Hematopoietic multipotent progenitor cell treated with erythropoietin and hydrocortisone succinate and interleukin-3 and kit ligand, for 8 days (in vitro differentiated cells): ENCODE measurements at places on chromosomes 7 and 10.

- DNase-seq, result no peak
Measured at GRCh38 chr10:33067917-33068316, 109.9 kb upstream of the ITGB1 start.

GRCh38 chr10:15035385-15036301 is 8.1 kb upstream of the OLAH start:
- DNase-seq, result peak; percentile 16

GRCh38 chr7:50456371-50457123 is 6.4 kb upstream of the FIGNL1 start:
- peak; percentile 31 for DNase-seq

DNA sequence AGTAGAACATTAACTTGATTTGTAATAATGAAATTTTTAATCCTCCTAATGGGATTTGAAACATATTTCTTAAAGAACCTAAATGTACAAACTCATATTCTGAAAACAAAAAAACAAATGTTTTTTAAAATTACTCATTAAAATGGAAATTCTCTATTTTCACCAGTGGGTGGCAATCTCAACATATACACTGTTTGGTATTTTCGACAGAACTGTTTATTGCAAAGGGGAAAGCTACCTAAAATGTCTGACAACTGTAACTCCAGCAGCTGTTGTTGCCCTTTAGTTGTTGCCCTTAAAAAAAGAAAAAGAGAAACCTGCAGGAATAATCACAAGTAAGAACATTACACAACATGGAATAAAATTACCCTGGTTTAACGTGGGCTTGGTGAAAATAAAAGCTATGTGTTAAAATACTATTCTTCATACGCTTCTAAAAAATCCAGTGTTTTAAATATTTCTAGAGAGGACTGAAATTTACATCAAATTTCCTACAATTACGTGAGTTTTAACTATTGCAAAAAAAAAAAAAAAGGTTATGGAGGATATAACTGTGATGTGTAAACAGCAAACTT is 54.5 kb downstream of the COL1A2 start:
- peak; percentile 53 for DNase-seq

DNA sequence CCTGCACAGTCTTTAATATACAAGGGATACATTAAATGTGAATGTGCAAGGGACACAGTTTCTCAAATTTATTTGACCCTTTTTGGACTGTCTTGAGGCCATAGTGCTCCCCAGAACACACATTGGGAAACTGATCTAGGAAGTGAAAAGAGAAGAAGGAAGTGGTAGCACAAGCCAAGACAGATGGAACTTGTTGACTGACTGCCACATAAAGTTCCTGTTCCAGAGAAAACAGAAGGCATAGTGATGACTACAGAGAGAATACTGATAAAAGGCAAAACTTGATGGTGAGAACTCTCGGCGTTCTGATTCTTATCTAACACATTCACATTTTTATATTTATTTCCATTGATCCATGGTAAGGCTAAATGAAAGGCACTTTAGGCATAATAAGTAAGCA is 1216.4 kb downstream of the CNTNAP2 start:
- DNase-seq, result no peak

DNA sequence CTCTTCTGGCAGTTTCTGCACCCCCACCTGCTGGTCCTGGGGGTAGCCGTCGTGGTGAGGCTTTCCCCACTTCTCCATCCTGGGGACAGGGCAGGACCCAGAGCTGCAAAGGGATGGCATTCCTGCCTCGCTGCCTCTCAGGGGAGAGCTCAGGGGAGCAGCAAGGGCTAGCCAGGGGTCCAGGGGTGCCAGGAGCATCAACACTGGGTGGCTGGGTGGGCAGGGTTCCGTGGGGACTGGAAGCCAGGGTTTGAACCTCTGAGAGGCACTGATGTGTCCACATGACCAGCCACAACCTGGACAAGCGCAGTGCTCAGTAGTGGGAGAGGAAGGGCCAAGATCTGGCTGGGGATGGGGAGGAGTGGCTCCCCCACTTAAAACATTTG is 5.6 kb downstream of the ABCB8 start:
- DNase-seq, result no peak

DNA sequence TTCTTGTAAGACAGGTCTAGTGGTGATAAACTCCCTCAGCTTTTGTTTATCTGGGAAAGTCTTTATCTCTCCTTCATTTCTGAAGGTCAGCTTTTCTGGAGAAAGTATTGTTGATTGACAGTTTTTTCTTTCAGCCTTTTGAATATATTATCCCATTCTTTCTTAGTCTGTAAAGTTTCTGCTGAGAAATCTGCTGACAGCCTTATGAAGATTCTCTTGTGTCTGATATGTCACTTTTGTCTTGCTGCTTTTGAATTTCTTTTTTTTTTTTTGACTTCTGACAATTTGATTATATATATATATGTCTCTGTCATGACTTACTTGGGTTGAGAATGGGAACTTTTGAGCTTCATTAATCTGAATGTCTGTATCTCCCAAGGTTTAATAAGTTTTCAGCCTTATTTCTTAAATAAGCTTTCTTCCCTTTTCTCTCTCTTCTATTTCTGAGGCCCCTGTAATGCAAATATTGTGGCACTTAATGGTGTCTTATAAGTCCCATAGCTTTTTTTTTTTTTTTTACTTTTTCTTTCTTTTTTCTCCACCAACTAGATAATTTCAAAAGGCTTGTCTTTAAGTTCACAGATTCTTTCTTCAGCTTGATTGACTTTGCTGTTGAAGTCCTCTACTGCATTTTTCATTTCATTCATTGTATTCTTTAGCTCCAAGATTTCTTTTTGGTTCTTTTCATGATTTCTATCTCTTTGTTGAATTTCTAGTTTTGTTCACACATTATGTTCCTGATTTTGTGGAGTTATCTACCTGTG is 81.4 kb upstream of the IL6 start:
- no peak for DNase-seq

DNA sequence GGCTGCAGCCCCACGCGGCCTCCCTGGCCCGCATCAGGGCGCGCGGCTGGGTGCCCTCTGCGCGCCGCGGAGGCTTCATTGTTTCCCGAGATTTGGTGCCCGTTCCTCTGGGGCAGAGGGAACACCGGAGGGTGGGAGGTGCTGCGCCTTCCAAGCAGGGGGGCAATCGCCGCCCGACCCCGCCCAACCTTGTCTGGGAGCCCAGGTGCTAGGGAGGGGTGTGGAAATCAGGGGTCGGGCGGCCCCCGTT is 1.0 kb upstream of the NRP1 start:
- DNase-seq, result no peak

GRCh38 chr10:23314835-23315239 is 29.8 kb downstream of the C10orf67 start:
- DNase-seq, result peak; percentile 76

DNA sequence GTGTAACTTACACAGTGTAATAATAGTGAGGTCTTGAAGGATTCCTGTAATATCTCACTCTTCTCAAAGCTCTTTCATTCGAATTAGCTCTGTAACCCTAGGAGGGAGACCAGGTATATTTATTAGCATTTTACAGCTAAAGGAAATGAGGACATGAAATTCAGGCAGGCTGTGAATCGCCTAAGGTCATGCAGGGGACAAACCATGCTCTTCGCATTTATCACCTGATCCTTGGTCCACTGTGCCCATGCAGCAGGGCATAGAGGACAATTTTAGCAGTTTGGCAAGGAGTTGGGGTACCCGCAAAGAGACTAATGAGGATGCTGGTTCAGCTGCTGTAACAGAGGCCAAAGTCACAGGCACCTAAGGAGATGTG is 14.8 kb upstream of the LAMB1 start:
- no peak for DNase-seq

DNA sequence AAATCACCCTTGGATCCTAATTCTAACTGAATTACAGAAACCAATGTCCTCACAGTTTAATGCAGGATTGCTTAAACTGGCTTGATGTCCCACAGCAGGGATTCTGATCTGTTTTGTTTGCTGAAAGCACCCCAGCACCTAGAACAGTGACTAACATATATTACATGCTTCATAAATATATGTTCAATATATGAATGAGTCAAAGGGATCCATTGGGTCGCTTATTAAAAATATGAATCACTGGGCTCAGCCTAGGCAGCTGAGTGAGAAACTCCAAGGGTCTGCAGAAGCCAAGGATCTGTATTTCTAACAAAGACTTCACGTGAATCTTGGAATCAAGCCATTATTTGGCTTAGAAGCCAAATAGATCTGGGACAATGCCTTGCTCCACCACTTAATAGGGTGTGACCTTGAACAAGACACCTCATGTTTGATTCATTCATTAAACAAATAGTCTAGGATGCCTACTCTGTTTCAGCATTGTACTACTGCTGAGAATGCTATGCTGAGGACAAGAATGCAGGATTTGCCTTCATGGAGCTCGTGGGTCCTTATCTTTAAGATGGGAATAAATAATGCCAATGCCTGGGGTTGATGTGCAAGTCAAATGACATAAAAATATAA is 103.4 kb upstream of the DLX6 start:
- DNase-seq, result no peak

- DNase-seq, result no peak
Measured at GRCh38 chr10:112203328-112204076, 19.9 kb upstream of the GPAM start.

GRCh38 chr7:122893486-122893885 is 7.2 kb upstream of the CADPS2 start:
- no peak for DNase-seq

DNA sequence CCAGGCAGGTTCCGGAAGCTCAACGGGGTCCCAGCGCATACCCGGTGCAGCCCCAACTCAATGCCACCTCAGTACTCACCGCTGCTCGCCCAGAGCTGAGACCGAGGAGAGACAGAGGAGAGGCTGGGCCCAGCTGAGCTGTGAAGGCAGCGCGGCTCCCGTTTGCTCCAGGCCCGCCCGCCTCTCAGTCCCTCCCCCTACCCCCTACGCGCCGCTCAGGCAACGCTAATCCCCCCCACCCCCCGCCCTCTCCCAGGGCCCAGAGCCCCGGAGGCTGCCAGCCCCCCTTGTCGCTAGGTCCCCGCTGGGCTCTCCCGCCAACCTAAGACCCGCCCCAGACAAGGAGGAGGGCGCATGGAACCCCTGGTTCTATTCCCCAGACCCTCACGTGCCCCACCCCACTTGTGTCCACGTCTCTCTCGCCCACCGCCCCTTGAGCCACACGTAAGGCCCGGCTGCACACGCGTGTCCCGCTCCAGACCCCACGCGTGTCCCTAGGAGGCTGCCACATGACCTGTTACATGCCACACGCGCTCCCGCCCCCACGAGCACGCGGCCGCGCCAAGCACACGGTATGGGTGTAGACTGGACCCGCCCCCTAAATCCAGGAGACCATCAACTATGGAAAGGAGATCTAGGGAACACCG is at the start of gene PSD:
Gene PSD, minus strand, starts transcription at position 164 of the 647 bp plus-strand sequence. CDS start 1,747 bp downstream, outside the sequence.
- no peak for DNase-seq

- DNase-seq, result peak; percentile 63
Measured at GRCh38 chr7:75762350-75762917, 9.6 kb downstream of the CCL26 start.

DNA sequence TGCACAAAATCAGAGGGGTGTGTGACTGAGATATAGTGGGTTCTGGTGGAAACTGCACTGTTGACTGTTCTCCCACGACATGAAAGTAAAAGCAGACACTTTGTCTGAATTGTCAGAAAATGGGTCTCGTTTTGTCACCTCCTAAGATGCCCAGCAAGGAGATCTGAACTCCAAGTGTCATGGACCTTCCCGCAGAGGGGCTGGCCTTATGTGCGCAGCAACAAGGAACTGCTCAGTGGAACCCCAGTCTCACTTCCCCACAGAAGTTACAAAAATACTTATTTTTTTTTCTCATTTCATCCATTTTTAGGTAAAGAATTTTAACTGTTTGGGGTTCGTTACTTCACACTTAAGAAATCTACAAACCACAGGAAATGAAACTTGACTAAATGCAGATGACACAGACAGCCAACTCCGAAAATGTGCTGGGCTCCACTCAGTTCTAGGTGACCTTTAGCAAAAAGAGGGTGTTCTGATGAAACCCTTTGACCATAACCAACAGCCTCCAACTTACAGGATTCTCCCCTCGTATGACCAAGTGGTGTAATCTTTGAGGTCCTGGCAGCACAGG is 115.0 kb downstream of the FAM107B start:
- DNase-seq, result peak; percentile 12

- DNase-seq, result no peak
Measured at GRCh38 chr7:4111166-4111565, 570.9 kb upstream of the FOXK1 start.

DNA sequence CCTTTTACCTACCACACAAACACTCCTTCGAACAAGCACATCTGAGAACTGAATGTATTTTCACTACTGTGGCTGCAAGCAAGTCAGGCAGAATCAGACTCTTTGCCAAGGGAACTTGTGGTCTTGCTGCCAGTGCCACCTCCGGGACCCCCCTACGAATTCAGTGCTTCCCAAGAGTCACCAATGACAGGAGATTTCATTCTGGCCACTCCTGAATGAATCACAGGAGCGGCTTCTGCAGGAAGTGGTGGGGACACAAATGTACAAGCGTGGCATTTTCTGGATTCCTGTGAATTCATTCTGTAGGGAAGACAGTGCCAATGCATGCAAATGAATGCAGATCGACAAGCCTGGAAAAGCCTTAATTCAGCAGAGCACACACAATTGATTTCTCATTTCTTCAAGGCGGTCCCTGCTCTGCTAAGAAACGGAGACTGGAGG is 161.2 kb downstream of the CAMK1D start:
- DNase-seq, result no peak

GRCh38 chr10:76618641-76619040 is 1019.0 kb downstream of the KCNMA1 start:
- DNase-seq, result no peak

- DNase-seq, result no peak
Measured at GRCh38 chr10:50469288-50469687, 154.5 kb downstream of the SGMS1 start.

DNA sequence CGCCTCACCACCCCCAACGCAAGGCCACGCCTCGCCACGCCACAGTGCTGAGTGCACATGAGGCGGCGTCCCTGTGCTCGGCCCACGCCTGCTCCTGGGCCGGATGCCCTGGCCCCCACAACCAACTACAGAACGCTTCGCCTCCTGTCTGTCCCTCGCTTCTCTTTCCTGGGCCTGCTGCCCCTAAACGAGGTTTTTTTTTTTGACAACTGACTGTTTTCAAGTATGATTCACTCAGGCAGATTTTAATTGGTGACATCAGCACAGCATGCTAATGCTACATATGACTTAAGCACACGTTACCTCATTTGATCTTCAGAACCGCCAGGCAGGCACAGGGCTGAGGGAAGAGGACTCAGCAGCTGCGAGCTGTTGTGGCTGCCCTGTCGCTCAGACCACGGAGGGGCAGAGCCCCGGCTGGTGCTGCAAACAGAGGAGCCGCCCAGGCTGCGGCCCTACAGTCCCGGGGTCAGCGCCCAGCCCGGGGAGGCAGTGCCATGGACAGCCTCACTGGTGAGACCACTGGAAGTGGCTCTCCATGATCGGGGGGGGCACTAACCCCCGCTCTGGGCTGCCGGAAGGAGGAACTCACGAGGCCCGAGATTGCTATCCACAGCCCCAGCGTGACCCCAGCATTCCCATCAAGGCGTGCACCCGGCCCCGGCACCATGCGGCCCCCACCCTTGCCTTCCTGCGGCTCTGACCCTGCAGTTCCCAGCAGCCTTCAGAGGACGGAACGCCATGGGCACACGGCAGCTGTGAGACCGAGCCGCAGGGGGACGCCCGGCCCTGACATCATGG is 212.8 kb downstream of the MAD1L1 start:
- peak; percentile 85 for DNase-seq
